ENCODE measurements at places on chromosomes 11 and 22. TPM values are rescaled to one million over a fixed set of nuclear protein-coding genes. Genes with fewer than 3 reads are reported as not detected.
A peak's percentile ranks its signal among the peaks of the same experiment; 100 is the strongest.

Gene VPREB1
- total RNA-seq = not detected

Gene OR5B17
- not detected for total RNA-seq

- DNase-seq = peak; percentile 90
Observed at GRCh38 chr11:59551659-59552521, 40.6 kb downstream of the OR4D9 start.

DNA sequence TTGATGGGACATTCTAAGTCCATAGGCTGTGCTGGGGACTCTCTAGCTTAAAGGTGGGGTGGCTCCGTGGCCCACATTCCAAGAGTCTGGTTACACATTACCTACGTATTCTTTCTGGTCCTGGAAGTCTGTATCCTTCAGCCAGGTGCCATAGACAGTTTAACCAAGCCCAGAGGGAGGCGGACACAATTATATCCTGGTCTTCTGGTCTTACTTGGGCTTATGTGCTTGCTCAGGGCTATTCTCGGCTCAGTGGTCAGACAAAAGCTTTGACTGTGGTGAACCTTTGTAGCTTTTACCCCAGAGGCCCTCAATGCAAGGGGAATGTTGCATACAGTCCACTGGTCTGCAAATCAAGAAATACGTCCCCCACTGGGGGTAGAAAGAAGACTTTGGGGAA, 3.4 kb upstream of the INCENP start:
- no peak for DNase-seq

DNA sequence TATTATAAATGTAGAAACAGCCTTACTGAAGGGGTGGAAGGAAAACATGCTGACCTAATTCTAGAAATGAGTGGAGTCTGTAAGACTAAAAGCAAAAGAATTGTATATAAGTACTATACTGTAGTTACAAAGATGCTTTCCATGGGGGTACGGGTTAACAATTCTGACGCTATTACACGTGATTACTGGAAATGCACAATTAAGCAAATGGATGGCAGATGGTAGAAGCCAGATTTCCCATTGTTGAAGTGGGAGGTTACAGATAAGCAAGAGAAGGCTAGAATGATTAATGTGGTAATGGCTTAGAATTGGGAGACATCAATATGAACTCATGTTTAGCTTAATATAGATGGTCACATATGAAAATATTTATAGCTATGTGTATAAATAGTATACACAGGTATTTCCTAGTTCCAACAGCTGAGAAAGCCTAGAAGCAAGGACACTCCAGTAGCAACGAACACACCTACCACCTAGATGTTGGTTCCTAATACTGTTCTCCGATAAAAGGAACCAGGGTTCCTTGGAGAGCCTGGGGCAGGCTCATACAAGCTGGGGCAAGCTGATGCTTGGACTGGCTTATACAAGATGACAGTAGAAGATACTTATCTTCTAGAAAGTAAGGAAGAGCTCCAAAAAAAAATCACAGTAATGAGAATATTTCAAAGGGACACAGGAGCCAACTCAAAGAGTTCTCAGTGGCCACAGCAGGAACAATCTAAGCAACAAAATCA, 13.5 kb downstream of the SMC1B start:
- no peak for DNase-seq

DNA sequence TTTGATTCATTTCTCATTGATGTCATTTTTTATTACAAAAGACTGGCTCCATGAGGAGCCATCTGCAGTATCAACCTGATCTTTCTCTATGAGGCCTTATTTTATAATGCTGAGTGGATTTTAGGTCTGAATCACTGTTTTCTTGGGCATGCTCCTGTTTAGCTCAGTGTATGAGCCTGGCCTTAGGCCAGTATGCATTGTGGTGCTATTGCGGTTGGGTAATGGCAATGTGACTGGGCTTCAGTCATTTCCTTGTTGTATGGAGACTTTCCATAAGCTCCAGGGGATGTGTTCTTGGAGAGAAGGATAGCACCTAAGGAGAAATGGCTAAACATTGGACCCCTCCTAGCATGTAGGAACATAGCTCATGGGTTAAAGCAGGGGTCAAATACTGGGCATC, 293.2 kb downstream of the NELL1 start:
- no peak for DNase-seq

- no peak for DNase-seq
Observed at GRCh38 chr11:118411530-118411929, 10.1 kb downstream of the ATP5MG start.
